ENCODE measurements at places on chromosomes 3 and 15.

DNA sequence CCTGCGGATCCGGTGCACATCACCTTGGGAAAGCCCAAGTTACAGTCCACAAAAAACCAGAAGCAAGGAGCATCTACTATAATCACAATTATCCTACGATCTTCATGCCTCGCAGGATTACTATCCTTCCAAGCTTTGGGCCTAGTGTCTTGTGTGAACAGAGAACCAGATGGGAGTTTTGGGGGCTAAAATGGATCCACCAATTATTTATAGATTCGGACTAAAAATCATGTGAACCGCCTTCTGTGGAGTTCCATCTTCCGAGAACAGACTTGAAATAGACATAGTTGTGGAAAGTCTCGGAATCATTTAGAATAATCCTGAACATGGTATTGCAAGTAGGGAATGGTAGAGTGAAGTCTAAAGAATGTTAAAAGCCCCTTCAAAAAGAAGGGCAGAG is 70.1 kb downstream of the EIF4E3 start:
- DNase-seq = no peak

DNA sequence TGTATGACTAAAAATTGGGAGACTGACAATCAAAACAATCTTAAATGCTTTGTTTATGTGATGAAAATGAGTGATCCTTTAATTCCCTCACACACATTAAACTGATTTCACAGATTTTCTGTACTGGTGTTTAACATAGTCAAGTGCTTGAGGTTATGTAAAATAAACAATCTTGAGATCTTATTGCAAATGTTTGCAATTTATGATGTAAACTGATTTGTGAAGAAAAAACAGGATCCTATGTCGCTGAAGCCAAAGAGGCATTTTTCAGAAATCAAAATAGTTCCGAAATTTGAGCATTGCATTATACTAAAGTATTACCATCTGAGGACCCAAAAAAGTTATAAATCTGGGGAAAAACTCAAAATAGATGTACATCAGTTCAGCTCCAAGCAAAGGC is 12.7 kb downstream of the SHOX2 start:
- no peak for DNase-seq

- DNase-seq = no peak
Measured at GRCh38 chr3:68045976-68046375, 391.6 kb upstream of the SUCLG2 start.

GRCh38 chr3:87867001-87867400 is 191.8 kb downstream of the CGGBP1 start:
- DNase-seq = no peak

- no peak for DNase-seq
Measured at GRCh38 chr3:179074656-179075055, 3.0 kb upstream of the ZMAT3 start.

GRCh38 chr3:36891701-36892160 is 53.1 kb downstream of the TRANK1 start:
- no peak for DNase-seq

GRCh38 chr15:52788099-52788986 is 1.8 kb downstream of the ONECUT1 start:
- no peak for DNase-seq
